ENCODE measurements at places on chromosomes 7 and 10.

DNA sequence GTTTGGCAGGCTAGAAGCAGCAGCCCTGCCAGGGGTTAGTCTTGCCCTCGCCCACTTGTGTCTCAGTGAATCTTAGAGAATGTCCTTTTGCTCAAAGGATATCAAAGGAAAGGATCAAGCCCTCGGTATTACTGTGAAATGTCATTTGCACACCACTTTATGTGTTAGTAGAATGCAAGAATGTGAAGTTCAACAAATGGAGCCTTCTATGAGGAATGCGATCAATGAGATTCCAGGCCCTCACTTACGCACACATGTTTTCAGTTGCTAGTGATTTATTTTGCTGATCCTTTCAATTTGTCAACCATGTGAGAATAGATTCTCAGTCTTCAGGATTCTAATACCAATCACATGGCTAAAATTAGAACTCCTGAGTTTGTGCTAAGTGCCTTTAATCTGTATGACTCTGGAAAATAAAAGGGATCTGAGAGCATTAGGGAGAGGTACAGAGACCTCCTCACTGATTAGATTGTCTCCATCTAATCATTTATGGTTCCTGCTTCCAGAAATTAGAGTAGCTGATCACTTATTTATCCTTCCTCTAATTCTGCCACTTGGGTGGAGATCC, 123.0 kb upstream of the SP4 start:
- no peak for DNase-seq

- no peak for DNase-seq
Observed at GRCh38 chr10:108597657-108598319, 1325.5 kb downstream of the XPNPEP1 start.

- DNase-seq: no peak
Observed at GRCh38 chr10:34240039-34240438, 575.1 kb downstream of the PARD3 start.

DNA sequence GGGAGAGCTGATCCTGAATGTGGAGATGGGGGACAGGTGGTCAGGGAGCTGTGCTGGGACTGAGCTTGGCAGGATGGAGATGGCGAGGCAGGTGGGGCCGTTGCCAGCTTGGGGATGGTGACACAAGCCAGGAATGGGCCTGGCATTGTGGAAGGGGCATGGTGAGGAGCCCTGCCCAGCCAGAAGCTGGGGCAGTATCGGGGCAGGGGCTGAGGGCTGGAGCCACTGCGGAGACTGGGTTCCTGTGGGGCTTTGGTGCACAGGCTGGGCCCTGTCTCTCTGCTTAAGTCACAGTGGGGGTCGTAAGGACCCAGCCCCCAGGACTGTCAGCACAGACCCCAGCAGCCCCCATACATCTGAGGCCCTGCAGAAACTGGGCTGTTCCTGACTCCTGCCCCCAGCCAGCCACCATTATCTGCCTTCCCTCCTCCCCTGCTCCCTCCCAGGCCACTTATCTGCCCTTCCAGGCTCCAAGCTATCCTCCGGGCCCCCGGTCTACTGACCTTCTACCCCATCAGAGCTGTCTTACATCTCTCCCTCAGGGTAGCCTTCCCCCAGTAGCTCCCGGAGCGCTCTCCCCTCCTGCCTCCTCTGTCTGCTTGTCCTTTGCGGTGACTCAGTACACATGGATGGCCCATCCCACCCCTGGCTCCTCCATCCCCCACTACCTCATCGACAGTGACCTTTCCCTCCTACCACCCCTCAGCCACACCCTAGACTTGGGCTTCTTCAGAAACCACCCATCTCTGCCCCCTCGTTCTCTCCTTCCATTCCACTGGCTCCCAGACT, 44.2 kb downstream of the PPIF start:
- no peak for DNase-seq

GRCh38 chr10:63553473-63553872, 32.3 kb downstream of the REEP3 start:
- no peak for DNase-seq

Data from NCI-H446 treated with DMSO at 0.1 percent for 48 hours (cell line).